ENCODE measurements at places on chromosomes 7 and 10.

DNA sequence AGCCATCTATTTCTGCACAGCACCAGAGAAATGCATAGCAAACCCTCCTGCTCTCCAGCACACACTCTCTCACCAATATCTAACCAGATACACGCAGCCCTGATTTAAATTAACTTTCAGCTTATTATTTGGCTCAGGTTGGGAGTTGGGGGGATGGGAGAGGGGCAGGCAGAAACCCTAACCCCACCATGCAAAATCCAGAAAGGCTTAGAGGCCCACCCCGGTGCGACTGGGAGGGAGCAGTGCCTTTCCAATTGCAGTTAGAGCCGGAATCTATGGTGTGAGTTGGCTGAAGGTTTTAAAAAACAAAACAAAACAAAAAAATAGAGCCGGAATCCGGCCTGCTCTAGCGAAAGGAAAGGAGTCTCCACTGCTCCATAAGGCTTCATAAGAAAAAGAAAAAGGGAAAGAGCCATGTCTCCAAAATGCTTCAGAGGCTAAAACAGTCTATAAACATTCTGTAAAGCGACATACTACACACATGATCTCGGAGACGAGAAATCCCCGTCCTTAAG lies 2.9 kb downstream of the IGF2BP3 start:
- no peak for DNase-seq

- DNase-seq: no peak
These were observed 69.7 kb upstream of the FGFR2 start for GRCh38 chr10:121667948-121668313.

GRCh38 chr10:35399414-35400009 lies 63.2 kb downstream of the CCNY start:
- DNase-seq: no peak

GRCh38 chr10:13416760-13417159 lies 68.7 kb upstream of the SEPHS1 start:
- no peak for DNase-seq

DNA sequence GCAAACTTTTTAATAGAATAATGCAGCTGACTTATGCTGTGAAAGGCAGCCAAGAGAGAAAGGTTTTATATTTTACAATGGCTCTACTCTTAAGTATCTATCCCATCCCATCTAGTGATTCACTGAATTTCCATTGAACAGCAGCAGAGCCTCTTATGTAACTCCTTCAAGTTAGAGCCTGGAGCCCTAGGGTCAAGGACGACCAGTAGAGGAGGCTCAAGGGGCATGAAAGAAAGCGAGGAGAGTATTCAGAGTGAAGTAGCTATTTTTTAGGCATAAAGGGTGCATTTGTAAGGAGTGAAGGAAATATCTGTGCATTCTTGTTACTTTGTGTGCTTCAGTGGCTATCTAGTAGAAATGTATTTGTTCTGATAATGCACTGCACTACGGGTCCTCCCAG lies 180.2 kb upstream of the TPK1 start:
- DNase-seq: no peak

- DNase-seq: no peak
These were observed 611.2 kb upstream of the MGMT start for GRCh38 chr10:128855618-128856428.

- no peak for DNase-seq
These were observed 342.7 kb downstream of the LRMDA start for GRCh38 chr10:75773813-75774782.

- peak; percentile 35 for DNase-seq
These were observed 145.3 kb downstream of the BTAF1 start for GRCh38 chr10:92068900-92069299.

DNA sequence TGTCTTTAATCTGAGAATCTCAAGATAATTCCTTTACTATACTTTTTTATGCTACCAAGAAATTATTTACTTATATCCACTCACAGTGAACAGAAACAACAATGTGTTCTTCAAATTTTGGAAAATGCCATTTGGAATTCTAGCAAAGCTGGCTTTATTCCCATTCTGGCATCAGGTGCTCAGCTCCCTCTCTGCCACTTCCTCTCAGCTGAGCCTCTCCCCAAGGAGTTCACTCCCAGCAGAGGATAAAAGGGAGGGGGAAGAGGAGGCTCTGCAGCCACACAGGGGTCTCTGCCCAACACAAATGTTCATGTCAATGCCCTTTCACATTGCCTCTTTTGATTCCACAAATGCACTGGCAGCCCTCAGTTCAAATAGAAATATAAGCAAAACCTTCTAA lies 116.9 kb downstream of the CPEB3 start:
- no peak for DNase-seq

DNA sequence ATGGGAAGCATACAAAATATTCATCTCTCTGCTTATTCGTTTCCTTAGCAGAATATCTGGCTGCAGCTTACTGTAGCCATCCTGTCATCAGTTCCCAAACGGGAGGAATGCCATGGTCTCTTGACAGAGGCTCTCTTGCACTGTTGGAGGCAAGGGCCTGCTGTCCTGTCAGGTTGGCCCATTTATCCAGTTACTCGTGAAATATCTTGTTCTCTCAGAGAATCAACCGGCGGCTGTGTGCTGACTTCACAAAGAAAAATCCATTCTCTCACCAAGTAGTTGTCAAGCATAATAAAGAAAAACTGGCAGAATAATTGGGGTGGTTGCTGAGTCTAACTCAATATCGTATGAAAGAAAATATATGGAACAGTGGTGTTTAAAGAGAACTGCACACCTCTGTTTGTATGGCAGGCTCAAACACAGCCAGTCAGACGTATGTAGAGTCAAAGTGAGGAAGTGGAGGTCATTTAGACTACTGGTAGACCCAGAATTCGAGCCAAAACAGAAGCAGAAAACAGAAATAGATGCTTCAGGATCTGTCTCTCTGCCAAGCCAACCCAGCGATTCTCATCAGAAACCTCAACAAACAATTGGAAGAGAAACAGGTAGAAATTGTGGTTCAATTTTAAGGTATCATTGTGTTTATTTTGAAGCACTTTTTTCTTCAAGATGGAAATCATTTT lies 349.2 kb upstream of the PRKCQ start:
- no peak for DNase-seq

GRCh38 chr10:1401071-1401965 lies 336.0 kb downstream of the ADARB2 start:
- no peak for DNase-seq

- peak; percentile 72 for DNase-seq
These were observed 21.6 kb upstream of the NUP205 start for GRCh38 chr7:135536150-135536549.

GRCh38 chr7:116766881-116767280 lies 94.9 kb downstream of the MET start:
- no peak for DNase-seq

GRCh38 chr7:121475806-121476205 lies 79.7 kb upstream of the FAM3C start:
- DNase-seq: no peak

- no peak for DNase-seq
These were observed 135.3 kb downstream of the CTTNBP2 start for GRCh38 chr7:117737926-117738325.

- no peak for DNase-seq
These were observed 67.1 kb upstream of the DNAAF5 start for GRCh38 chr7:659306-659847.

GRCh38 chr10:42645103-42645502 lies 6.7 kb upstream of the ZNF33B start:
- DNase-seq: no peak

DNA sequence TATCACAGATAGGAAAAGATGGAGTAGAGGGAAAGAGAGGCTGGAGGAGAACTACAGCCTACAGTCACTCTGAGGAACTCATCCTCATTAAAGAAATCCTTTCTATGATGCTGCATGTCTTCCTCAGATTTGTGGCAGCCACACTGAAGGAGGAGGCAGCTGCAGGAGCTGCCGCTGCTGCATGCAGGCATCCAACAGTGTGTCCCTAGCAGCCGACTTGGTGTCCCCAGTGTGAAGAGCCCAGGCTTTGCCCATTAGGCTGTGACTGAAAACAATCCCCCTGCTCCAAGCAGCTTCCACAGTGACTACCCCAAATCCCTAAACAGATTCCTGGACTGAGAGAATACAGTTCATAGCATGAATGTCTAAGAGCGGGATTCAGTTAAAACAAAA lies 23.1 kb downstream of the SKIDA1 start:
- no peak for DNase-seq

DNA sequence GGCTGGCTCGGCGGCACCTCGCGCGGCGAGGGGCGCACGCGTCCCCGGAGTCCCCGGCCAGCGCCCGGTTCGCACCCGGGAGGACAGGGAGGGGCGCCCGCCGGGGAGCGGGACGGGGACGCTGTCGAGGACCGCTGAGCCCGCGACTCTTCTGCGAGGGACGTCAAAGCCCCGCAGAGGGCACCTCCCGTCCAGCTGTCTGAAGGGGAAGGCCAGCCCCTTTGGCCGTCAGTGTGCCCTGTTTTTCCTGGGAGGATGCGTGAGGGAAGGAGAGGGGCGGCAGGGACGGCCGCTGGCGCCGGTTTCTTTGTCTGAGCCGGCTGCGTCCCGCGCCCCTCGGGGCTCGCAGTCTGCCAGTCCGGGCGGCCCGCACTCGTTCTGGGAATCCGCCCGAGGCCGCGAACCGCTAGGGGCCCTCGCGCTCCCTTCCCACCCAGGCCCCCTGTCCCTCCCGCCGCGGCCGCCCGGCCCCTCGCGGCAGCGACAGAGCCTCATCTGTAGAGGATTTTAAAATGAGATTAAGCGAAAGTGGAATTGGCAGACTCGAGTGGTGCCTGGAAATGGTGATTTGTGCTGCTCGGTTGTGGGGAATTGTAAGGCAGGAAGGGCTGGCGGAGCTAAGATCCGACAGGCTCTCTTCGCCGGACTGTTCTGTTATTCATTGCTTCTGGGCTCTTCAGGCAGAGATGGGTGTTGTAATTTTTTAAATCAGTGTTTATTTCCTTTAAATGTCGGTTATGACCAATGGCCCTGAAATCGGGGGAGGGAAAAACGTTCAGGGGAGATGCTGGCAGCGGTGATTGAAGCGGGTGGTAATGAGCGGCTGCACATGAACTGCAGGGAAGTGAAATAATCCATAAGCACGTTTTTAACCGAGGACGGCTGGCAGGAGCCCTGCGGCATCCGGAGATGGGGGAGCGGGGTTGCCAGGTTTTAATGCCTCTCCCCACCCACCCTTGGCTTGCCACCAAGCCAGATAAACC lies 618 bp upstream of the RELN start:
- DNase-seq: peak; percentile 36

GRCh38 chr7:5363729-5364128 lies 59.9 kb downstream of the TNRC18 start:
- DNase-seq: no peak

GRCh38 chr10:117652228-117653169 lies 110.0 kb downstream of the EMX2 start:
- DNase-seq: no peak

GRCh38 chr7:108669958-108670357 lies 100.3 kb downstream of the DNAJB9 start:
- no peak for DNase-seq

DNA sequence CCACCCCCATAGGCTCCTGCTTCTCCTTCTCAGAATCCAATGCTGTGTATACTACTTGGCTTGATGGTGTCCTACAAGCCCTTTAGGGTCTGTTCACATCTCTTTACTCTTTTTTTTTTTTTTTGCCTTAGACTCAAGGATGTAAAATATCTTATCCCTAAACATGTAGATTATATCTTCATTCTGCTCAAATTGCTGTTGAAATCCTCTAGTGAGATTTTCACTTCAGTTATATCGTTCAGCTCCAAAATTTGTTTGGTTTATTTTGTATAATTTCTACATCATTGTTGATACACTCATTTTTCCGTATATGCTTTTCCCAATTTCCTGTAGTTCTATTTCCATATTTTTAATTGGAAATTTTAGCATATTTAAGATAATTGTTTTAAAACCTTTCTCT lies 1.8 kb upstream of the AKR1C3 start:
- DNase-seq: no peak

DNA sequence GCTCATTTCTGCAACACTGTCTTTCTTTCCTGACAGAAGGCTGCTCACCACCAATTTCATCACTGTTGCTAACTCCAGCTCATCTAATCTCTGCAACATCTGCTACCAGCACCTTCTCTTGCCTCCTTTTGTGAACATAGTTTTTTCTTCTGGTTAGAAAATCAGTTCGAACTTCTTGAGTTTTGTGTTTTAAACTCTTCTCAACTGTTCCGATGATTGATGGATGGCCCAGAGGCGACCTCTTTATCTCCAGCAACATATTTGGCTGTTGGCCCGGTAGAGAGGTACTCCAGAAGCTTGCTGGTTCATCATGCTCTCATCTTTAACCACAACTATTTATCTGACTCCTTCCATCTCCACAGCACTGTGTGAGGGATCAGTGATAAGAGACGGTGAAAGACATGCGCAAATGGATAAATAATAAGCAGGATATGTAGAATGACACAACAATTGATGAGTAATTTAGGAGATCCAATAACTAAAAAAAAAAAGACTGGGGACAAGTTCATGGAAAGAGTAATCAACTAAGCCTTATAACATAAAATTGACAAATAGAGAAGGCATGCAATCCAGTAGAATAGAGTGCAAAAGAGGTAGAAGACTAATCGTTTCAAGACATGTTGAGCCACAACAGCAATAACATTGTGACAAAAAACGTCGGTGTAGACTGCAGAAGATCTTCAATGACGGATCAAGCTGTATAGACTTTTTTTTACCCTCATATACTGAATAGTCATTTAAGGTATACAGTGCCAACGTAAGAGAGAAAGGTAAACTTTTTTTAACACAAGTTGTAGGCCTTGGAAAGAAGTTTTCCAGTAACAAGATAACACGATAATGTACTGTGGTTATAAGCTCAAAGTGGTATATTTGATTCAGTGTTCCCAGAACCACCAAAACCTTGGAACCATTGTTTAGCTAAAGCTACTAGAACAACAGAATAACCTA lies 152.2 kb downstream of the CRPPA start:
- peak; percentile 94 for DNase-seq

DNA sequence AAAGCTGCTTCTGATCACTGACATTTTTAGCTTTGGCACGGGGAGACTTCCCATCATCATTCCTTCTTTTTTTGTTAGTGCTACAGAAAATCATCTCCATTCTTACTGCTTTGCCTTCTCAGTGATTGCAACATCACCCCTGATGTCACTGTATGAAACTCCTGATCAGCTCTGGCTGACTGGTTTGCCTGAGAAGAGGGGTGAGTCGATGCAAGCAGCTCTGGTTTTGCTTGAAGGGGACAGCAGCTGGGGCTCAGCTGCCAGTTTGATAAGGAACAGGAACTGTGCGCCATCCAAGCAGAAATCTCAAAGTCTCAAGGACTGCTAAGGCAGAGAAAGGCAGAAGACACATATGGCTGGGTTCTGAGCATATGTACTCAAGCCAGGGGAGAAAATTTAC lies 808.5 kb upstream of the CELF2 start:
- peak; percentile 56 for DNase-seq

DNA sequence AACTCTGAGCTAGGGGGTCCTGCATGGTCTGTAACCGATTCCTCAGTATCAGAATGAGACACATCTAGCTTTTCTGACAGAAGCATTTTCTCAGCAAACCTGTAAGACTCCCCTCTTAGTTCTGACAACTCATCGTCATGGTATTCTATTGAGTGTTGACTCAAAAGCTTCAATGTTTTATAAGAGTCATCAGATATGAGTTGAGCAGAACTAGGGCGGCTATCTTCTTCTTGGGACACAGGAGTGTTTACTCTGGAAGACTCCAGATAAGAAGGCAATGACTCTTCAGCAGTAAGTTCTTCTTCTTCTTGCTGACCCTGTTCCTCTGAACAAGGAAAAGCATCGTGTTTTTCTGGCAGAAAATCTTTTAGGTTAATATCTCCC lies 167.0 kb upstream of the CCDC6 start:
- DNase-seq: peak; percentile 53

Data from brain microvascular endothelial cell (primary cell).